ENCODE measurements at places on chromosomes 11 and 22.

DNA sequence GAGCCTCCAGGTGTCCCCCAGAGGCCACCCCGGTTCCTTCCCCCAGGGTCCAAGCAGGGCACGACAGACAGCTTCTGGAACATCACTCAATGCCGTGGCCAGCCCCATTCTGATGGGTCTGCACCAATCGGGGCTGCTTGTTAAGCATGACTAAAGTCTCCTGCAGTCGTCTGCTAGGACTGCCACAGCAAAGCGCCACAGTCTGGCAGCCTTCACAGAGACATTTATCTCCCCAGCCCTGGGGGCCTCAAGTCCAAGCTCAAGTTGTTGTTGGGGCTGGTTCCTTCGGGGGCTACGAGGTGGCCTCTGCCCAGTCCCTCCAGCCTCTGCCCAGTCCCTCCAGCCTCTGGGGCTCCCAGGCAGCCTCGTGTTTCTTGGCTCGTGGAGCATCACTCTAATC, 14.0 kb upstream of the CD81 start:
- DNase-seq, result no peak

- no peak for DNase-seq
These were observed 68.0 kb downstream of the WNT7B start for GRCh38 chr22:45908961-45909360.

DNA sequence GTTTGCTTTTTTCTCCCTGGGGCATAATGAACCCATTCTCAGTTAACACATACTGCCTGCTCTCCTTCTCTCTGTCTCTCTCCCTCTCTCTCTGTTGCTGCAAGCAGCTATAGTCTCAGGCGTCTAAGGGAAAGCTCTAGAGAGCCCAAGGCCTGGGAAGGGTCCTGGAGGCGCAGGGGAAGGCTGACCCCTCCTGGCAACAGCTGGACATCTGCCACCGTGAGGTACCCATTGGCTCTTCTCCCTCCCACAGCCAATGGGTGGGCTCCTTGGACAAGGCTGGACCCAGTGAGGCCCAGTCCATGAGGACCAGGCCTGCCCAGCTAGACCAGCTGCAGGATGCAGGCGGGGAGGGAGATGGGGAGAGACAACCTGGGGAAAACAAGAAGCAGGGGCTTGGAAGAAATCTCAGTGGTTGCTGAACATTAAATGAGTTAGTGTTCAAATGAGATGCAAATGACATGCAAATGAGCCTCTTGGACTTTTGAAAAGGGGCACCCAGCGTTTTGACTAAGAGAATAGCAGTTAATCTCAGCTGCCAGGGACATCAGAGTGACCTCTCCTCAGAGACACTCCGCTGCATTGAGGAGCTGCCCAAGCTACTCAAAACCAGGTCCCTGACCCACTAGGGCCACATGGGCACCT, 349.7 kb downstream of the BUD13 start:
- no peak for DNase-seq

- DNase-seq, result no peak
These were observed 3.6 kb upstream of the MRPL23 start for GRCh38 chr11:1943576-1943975.

DNA sequence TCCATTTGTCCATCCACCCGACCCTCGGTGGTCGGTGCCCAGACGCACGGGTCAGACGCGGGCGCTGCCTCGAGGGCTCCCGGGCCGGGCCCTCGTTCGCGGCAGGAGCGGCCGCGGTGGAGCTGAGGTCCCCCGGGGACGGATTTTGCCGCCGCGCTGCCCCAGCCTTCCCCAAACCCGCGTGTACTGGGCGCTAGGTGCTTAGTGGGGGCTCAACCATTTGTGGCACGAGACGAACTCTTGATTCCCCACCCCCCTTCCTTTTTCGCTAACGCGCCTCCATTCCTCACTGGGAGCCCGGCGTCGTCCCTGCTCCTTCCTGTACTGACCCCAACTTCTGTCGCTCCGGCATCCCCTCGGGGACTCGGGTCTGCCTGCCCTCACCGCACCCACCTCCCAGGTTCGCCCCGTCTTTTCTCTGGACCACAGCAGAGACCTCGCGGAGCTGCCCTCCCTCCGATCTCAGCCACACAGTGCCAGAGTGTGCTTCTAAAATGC, 789 bp upstream of the CBX7 start:
- peak; percentile 15 for DNase-seq

DNA sequence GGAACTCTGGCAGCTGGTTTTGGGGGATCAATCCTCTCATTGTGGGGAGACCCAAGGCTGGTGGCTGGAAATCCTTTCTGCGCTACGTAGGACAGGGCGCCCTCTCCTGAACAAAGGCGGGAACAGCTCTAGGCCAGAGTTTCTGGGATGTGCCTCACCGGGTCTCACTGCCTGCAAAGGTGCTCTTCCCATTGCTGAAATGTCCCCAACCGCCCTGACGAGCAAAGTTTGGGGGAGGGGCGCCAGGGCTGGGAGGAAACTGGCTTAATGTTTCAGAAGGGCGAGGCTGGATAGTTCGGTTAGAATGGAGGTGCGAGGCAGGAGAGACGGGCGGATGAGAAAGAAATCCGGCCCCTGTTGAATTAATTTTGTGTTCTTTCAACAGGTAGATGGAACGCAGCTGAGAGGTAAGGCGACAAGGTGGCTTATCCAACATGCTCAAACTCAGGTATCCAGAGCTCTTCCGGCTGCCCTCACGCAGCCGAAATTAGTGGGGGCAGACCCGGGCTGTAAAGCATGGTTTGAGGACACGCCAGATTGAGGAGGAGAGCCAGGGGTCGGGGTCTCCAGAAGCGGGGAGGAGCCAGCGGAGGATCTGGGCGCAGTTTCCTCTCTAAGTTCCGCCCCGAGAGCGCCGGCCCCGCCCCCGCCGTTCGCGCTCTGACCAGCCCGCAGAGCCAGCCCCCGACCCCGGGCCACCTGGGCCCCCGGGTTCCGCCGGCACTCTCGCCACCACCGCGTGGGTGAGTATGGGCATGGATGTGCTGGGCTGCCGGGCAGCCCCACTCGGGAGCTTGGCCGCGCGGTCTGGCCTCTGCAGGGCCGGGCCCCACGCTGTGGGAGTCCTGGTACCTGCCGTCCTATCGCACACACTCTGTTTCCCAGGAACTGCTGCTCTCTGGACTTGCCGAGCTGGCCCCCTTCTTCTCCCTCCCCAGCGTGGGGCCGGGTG, at the start of gene PGAP2:
TSS of gene PGAP2 (plus strand) at position 652 of the 952 bp plus-strand sequence. CDS start 2,700 bp downstream, outside the sequence.
- peak; percentile 31 for DNase-seq

DNA sequence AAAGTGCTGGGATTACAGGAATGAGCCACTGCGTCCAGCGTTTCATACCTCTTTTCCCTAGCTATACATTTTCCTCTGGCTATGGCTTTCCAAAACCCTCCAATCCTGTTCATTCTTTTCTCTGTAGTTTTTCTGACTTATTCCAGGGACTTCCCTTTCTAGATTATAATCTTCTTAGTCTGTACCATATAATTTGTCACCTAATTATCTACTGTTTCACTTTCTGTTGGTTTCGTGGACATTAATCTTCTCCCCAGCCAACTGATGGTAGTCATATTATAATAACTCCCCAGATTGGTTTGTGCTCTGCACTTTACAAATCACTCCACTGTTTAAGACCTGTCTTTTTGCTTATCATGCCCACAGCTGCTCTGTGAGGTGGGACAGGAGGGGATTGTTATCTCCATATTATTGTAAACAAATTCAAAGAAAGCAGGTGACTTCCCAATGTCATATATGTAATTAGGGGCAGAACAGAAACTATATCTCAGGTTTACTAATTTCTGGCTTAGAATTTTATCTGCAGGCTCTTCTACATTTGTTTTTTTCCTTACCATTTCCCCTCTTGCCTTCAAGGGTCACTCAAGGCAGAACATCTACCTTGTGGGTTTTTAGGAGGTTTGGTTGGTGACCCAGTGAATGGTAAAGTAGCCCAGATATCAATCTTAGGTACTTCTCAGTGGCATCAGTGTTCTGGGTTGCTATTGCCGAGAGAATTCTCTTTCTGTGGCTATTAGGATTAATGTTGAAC, 23.9 kb downstream of the STIM1 start:
- DNase-seq, result no peak

Data from stimulated activated naive CD4-positive, alpha-beta T cell (primary cell).